Foreskin keratinocyte (primary cell): ENCODE measurements at places on chromosomes 12 and 14.

DNA sequence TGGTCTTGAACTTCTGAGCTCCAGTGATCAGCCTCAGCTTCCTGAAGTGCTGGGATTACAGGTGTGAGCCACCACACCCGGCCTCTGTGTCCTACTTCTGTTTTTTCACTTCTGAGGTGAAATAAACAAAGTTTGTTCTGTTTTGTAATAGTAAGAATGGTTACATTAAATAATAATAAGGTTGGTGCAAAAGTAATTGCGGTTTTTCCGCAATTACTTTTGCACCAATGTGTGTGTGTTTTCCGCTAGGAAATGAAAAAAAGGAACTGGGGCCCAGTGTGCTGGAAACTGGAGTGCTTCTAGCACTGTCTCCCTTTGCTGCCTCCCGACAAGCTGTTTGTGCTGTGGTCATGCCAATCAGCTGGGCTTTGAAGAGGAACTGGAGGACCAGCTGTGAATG, 140.9 kb downstream of the NTS start:
- DNase-seq = no peak

DNA sequence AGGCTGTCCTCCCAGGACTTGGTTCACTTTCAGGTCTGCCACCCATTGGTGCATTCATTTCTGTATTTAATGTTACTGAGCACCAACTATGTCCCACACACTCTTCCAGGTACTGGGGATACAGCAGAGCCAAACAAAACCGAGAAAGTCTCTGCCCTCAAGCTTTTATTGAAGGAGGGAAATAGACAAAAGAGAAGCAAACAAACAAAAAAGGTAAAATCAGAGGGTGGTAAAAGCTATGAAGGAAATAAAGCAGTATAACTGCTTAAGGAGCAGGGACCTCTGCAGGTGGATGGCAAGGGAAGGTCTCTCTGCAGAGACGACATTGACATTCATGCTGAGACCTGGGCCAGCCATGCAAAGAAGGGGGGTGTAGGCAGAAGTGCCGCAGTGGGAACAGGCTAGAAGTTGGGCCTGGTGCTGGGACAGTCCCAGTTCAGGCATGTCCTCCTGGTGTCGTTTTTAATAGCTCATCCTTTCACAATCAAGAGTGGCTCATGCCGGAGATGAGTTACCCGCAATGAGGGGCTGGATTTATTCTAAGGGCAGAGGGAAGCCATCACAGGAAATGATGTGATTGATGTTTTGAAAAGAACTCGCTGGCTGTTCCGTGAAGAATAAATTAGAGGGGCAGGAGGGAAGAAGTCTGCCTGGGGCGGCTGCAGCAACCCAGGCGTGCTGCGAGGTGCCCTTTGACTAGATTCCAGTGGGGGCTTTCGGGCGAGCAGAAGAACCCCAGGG, 72.8 kb downstream of the IRF2BPL start:
- peak; percentile 83 for DNase-seq

- no peak for DNase-seq
Measured at GRCh38 chr12:51953089-51953488, 1.6 kb downstream of the ACVR1B start.

DNA sequence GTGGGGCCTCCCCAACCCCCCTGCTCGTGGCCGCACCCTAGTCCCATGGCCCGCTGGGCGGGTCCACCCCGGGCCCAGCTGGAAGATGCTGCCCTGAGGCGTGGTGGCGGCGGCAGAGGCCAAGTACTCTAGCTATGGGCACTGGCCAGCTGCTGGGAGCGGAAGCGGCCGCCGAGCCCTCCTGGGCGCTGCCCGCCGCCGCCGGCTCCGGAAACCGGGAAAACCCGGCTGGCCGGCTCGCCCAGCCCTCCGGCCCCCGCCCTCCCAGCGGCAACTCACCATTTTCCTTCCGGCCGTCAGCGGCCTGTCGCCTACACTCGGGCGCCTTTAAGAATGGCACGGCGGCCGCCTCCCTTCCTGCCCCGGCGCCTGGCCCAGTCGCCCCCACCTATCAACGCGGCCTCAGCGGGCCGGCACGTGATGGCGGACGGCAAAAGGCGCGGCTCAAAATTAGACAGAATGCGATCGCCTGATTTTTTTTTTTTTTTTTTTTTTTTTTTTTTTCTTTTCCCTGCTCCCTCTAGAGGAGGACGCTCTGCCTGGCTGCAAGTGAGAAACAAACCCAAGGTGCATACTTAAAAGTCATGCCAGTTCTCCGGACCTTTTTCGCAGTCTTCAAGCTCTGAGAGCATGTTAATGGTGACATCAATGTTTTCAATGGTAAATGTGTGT, at the start of gene GMFB:
GMFB (minus strand) TSS at position 335 of the 672 bp plus-strand sequence; CDS start at position 282, 53 bp downstream.
- peak; percentile 69 for DNase-seq

GRCh38 chr14:90811641-90812040, 4.6 kb downstream of the TTC7B start:
- no peak for DNase-seq

DNA sequence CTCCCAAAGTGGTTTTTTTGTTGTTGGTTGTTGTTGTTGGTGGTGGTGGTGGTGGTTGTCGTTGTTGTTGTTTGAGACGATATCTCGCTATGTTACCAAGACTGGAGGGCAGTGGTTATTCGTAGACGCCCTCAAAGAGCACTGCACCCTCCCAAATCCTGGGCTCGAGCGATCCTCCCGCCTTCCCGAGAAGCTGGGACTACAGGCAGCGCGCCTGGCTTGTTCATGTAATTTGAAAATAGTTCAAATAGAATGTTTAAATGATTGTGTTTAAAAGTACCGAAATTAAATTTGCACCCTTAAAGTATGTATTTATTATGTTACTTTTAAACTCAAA, 439 bp upstream of the ANAPC5 start:
- DNase-seq = no peak

GRCh38 chr12:3055704-3056467, 21.3 kb upstream of the TSPAN9 start:
- no peak for DNase-seq

- no peak for DNase-seq
Measured at GRCh38 chr12:9243999-9244649, 35.9 kb upstream of the PZP start.

GRCh38 chr12:122870867-122871664, 24.9 kb downstream of the VPS37B start:
- no peak for DNase-seq

- DNase-seq = no peak
Measured at GRCh38 chr12:49868952-49869815, 26.3 kb upstream of the BCDIN3D start.

DNA sequence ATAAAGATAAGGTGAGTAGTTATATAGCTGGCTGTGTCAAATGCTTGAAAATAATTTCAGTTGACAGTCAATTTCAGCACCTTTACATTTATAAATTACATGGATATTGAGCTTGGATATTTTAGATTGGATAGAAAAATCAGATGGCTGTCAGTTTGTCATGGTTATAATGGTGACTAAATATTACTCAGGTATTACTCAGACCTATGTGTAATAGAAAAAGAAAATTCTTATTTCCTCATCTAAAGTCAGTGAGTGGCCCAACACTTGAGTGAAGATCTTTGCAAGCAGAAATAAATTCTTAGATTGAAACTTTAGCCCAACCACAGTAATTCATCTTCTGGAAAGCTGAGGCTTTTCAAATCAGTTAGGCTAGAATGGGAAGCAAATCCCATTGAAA, 354.4 kb downstream of the NAV3 start:
- DNase-seq = peak; percentile 19

DNA sequence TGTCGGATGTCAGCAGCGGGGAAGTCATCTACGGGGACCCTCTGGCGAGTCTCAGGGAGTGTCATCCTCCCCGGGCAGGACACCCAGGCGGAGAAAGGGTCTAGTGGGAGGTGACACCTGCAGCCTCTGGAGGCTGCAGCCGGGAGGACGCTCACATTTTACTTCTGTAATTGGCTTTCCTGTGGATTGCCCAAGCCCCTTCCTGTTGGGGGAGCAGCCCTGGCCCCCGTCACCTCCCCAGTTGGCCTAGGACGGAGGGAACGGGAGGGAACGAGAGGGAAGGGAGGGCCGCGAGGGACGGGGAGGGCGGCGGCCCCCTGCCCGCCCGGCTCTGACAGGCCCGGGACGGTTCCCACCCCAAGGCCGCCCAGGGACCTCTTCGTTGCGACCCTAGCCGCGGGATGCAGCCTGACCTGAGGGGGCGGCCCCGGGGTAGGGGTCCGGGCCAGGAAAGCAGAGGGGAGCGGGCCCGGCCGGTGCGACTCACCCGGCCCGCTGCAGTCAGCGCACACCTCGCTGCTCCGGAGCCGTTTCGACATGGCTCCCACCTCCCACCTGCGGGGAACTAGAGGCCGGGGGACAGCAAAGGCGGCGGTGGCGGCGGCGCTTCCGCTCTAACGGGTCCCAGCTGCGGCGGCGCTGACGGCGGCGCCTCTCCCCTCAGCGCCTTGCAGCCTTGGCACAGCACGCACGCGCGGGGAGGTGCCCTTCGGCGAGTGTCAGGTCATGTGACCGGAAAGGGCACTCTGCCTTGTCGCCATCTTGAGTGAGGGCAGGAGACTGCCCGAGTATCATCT, at the start of gene GIT2:
GIT2 (minus strand) TSS at position 683 of the 797 bp plus-strand sequence; CDS start at position 539, 144 bp downstream.
- DNase-seq = peak; percentile 61

- DNase-seq = no peak
Measured at GRCh38 chr12:56198836-56199235, 9.6 kb upstream of the SMARCC2 start.

- DNase-seq = no peak
Measured at GRCh38 chr14:76975051-76975450, 53.5 kb downstream of the IRF2BPL start.

DNA sequence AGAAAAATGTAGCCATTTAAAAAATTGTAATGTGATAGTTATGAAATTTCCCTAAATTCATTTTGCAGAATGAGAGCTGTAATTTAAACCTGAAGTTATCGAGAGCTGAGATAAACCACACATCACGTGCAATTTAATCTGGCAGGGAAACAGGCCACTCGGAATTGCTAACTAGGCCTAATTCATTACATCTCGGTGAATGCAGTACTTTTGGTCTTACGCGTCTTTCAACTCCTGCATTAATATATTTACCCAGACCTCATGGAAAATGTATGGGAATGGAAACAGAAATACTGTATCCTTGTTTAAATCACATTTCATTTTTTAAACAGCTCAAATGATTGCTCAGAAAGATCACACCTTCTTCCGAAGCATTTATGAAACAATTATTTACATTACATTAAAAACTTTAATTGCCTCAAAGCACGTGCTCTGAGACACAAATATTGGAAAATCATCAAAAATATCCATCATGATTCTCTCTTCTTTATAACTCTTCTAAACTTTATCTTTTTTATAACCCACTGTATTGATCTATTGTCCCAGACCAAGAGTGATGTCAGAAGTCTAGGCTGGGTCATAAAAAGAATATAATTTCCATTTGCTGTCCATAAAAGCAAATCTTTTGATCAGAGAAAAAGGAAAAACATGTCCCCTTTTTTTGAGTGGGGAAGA, 111.7 kb upstream of the MYL2 start:
- no peak for DNase-seq

DNA sequence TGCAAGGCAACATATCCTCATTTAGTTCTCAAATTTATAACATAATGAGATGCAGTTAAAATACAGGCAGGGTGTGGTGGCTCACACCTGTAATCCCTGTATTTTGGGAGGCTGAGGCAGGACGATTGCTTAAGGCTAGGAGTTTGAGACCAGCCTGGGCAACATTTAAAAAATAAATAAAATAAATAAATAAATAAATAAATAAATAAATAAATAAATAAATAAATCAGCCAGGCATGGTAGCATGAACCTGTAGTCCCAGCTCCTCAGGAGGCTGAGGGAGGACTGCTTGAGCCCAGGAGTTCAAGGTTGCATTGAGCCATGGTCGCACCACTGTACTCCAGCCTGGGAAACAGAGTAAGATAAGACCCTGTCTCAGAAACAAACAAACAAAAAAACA, 39.4 kb downstream of the TCHP start:
- no peak for DNase-seq

GRCh38 chr14:24996930-24997725, 52.8 kb downstream of the STXBP6 start:
- DNase-seq = no peak

DNA sequence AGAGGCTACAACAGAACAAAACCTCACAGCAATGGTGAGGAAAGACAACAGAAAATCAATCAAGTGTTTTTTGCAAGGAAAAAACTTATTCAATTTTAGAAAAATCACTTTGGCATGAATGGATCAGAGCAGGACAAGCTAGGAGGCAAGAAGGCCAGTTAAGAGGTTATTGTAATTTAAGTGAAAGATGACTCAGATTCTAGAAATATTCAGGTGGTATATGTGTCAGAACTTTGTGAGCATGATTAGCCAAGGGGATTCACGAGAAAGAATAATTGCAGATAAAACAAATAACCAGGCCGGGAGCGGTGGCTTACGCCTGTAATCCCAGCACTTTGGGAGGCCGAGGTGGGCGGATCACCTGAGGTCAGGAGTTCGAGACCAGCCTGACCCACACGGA, 12.7 kb downstream of the GCH1 start:
- DNase-seq = no peak

GRCh38 chr12:44550377-44550776, 325.7 kb downstream of the NELL2 start:
- no peak for DNase-seq

GRCh38 chr14:50061664-50062437, 54.5 kb downstream of the VCPKMT start:
- no peak for DNase-seq

DNA sequence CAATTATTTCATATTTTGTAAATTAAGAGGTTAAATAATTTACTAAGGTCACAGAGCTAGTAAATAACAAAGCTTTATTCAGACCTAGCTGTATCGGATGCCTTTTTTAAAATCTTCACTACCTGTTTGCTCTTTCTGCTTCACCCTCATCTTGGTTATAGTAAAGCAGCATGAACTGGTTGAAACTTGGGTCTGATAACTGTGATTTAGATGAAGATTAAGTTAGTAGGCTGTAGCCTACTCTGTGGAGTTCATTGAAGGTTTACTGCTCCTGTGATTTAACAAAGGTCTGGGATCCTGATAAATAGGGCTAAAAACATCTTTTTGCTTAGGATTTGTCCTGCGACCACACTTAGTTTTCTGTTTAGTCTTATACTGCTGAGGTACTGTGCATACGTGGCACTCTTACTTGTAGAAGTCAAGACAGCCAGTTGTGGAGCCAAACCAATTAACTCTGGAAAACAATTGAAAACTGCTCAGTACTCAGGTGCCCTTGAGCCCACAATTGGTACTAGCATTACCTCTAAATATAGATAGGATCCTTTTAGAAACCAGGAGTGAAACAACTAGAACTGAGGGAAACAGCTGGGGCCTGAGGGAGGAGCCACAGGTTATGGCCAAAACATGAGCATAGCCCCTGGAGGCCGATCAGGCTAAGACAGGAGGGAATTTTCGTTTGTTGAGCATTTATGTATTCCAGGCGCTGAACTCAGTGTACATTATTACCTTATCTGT, 2.3 kb downstream of the SPATS2 start:
- no peak for DNase-seq

GRCh38 chr12:101078536-101079285, 131.3 kb downstream of the SLC5A8 start:
- DNase-seq = no peak

DNA sequence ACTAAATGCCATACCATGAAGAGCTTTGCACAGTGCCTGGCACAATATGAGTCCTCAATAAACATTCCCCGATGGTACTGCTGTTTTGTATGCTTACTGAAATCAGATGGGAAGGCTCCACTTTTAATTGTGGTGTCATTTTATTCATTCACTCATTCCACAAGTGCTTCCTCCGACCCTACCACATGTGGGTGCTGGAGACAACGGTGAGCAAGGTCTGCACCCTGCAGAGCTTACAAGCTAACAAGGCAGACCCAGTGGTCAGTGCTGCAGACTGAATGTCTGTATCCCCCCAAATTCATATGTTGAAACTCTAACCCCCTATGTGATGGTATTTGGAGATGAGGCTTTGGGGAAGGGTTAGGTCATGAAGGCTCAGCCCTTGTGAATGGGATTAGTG, 48.3 kb downstream of the RFX4 start:
- no peak for DNase-seq

- no peak for DNase-seq
Measured at GRCh38 chr12:106719879-106720278, 54.6 kb upstream of the RIC8B start.
